Effector memory CD4-positive, alpha-beta T cell (primary cell): ENCODE measurements at places on chromosomes 16 and 17.

DNA sequence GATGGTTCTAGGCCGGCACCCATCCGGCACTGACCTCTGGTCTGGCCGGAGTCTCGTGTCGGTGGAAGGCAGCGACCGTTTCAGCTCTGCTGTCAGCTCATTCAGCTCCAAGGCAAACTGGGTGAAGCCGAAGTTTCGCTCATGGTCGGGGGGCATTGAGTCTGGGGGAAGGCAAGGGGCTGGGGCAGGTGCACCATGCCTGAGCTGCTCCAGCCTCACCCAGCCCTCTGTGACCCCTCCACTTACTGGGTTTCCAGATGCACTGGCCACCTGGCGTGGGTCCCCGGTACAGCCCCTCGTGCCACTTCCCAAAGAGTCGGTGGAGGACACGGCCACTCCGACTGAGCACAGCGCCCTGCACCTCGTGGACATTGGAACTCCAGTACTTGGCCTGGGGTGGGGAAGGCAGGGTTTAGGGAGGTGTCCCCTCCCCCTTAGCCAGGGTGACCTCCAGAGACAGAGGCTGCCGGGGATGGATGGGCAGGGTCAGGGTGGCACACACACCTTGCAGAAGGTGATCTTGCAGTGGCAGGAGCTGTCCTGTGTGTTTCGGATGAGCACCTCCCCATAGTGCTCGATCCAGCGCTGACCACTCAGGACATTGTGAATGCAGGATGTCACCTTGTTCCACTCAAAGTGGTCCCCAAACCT, 12.6 kb downstream of the OSBPL7 start:
- no peak for DNase-seq

- DNase-seq = no peak
Measured at GRCh38 chr17:82889496-82890338, 49.9 kb upstream of the ZNF750 start.

GRCh38 chr16:4626396-4626795, 1.8 kb downstream of the MGRN1 start:
- DNase-seq = no peak

GRCh38 chr16:88035292-88035691, 84.1 kb downstream of the BANP start:
- DNase-seq = no peak

DNA sequence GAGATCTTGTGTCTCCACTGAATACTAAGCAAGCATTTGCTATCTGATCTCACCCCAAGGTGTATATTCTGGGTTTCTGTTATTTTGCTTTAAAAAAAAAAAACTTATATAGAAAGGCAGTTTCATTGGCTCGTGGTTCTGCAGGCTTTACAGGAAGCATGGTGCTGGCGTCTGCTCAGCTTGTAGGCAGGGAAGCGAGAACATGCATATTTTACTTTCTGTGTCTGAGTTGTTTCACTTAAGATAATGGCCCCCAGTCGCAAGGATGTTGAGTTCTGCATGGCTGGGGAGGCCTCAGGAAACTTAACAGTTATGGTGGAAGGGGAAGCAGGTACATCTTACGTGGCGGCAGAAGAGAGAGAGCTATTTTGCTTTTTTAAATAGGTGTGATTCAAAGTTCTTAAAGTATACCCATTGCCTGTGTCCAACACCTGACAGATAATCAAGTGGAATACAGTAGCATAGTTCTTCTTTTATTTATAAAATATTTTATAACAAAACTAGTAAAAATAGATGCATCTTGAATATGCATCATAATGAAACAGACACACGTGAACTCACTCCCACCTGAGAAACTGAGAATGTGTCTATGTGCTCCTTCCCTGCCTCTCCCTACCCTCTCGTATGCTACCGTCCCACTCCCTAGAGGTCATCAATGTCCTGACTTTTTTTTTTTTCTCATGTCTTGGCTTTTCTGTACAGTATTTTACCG, 15.4 kb upstream of the ARHGAP17 start:
- no peak for DNase-seq

- no peak for DNase-seq
Measured at GRCh38 chr17:9123594-9124553, 102.6 kb downstream of the NTN1 start.

- no peak for DNase-seq
Measured at GRCh38 chr17:42676424-42677011, at the start of gene PLEKHH3. TSS of gene PLEKHH3 (minus strand) at chr17:42676994. CDS start at chr17:42676563, 431 bp downstream.

GRCh38 chr17:35732806-35733136, 1.3 kb downstream of the RASL10B start:
- DNase-seq = no peak
